ENCODE measurements at places on chromosomes 13 and 19.

DNA sequence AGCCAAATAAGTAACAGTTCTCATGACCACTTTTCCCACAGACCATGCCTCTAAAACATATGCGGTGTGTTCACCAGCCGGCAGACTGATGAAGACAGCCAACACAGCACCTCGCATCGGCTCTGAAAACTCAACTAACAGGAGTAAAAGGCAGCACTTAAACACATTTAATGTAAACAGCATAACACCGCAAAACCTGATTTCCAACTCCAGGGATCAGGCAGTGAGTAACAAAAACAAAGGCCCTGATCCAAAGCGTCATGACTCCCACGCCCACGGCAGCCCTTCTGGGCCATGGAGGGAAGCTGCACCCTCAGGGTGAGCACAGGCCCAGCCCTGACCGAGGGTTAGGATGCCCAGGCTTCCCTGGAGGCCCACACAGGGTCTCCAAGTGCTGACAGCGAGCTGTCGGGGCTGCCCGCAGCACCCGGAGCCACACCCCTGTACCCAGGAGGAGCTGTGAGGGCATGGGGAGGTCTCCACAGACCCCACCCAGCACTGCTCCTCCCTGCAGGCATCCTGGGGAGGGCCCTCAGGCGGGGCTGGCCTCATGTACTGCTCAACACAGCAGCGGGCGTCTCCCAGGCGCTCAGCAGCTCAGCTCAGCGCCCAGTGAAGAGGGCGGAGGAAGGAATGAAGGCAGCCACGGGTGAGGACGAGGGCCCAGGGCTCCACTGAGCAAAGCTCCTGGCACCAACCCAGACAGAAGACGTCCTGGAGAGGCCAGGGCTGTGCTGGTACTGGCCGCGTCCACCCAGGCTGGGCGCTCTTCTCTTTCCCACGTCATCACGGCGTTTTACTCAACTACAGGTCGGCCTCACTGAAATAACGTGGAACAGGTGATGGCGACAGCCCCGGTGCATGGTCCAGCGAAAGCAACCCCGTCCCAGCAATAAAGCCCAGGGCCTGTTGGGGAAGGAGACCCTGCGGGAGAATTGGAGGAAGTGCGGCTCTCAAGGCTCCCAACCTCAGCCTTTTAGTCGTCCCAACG, 53.7 kb downstream of the RASA3 start:
- no peak for DNase-seq

DNA sequence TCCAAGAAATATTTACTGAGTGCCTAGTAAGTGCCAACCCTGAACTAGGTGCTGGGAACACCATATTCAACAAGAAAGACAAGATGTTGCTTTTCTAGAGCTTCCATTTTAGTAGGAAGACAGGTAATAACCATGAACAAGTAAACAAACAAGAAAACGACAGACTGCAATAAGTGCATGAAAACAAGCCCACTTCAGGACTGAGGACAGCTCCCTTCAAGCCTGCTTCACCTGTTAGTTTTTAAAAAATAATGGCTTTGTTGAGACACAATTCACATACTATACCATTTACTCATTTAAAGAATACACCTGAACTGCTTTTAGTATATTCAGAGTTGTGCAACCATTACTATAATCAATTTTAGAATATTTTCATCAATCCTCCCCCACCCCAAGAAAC, 30.4 kb downstream of the CYP4F22 start:
- DNase-seq: no peak

- DNase-seq: no peak
Measured at GRCh38 chr13:80717776-80718175, 376.9 kb upstream of the SPRY2 start.

DNA sequence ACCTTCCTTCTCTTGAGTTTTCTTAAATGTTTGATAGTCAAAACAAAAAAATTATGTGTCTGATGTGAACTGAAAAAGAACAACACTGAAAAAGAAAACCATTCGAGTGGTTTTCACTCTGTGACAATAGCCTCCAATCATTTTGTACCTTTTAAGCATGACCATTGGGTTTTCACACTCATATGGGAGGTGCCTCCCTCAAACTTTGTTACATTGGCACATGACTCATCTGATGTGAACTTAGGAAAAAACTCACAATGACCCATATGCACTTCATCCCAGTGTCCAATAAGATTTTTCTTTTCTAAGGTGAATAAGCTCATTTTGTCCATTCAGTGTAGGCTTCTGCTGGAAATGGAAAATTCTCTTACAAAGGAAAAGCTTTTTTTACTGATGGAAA, 66.6 kb upstream of the XPO4 start:
- DNase-seq: peak; percentile 12

DNA sequence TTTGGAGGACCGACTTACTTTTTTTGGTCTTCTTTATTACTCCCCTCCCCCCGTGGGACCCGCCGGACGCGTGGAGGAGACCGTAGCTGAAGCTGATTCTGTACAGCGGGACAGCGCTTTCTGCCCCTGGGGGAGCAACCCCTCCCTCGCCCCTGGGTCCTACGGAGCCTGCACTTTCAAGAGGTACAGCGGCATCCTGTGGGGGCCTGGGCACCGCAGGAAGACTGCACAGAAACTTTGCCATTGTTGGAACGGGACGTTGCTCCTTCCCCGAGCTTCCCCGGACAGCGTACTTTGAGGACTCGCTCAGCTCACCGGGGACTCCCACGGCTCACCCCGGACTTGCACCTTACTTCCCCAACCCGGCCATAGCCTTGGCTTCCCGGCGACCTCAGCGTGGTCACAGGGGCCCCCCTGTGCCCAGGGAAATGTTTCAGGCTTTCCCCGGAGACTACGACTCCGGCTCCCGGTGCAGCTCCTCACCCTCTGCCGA, 409 bp downstream of the FOSB start:
- DNase-seq: no peak

Measured in HS-27A (cell line).